ENCODE measurements at places on chromosomes 2 and 18. TPM values are rescaled to one million over a fixed set of nuclear protein-coding genes. Genes with fewer than 3 reads are reported as not detected.

DNA sequence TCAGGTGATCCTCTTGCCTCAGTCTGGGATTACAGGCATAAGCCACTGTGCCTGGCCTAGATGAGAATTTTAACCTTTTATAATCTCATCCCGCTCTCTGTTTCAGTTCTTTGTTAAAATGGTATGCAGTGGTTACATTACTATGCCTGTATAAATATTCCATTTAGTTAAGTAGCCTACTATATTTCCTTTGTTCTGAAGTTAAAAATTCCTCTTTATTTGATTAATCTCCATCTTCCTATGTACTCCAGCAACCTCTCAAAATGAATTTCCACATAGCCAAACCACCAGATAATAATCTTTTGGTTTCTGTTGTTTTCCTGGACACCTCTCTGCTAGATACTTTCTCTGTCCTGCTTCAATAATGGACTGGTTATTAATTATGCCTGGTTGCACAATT, 15.8 kb downstream of the RAB10 start:
- DNase-seq, result no peak

DNA sequence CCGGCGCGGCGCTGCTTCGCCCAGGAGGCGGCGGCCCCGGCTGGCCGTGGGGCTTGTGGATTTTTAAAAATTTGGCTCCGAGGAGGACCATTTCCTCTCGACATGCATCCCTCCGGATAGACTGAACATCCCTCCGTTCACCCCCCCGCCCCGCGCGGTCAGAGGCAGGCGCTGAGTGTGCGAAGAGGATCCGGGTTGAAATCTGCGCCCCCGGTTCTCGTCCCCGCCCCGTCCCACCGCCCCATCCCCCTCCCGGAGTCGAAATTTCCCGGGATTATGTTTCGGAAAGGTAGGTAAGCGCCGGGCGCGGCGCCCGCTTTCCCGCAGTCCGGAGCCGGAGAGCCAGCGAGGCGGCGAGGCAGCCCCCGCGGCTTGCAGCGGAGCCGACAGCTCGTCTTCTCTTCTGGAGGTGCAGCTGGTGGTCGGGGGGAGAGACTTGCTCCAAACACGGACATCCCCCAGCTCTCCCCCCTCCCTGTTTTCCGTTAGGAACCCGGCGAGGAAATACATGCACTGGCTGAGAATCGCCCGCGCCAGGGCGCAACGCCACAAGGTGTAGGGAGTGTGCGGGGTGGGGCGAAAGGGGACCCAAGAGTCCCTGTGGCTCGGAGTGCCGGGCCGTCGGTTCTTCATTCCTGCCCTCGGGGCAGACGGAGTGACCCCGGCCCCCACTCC, at the start of gene PRKCE:
TSS of gene PRKCE (plus strand) at position 261 of the 675 bp plus-strand sequence.
- DNase-seq, result peak; percentile 78

The FER1L5 gene
- total RNA-seq, result not detected

DNA sequence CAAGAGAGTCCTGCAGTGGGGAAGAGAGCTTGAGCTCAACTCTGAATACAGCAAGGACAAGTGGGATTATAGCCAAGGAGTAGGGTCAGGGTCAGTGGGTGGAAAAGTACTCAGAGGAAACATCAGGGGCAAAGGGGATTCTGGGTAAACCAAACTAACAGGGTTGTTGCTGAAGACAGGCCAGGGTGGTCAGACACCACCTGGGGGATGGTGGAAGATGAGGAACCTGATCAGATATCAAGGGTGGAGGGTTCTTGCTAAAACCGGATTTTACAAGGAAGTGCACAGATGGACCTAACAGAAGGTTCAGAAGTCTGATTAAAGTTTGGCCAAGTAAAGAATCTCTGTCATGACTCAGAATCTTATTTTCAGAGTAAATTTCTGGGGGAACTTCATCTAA, 16.5 kb downstream of the OSBPL1A start:
- DNase-seq, result no peak

The CYP27C1 gene
- total RNA-seq, result not detected

DNA sequence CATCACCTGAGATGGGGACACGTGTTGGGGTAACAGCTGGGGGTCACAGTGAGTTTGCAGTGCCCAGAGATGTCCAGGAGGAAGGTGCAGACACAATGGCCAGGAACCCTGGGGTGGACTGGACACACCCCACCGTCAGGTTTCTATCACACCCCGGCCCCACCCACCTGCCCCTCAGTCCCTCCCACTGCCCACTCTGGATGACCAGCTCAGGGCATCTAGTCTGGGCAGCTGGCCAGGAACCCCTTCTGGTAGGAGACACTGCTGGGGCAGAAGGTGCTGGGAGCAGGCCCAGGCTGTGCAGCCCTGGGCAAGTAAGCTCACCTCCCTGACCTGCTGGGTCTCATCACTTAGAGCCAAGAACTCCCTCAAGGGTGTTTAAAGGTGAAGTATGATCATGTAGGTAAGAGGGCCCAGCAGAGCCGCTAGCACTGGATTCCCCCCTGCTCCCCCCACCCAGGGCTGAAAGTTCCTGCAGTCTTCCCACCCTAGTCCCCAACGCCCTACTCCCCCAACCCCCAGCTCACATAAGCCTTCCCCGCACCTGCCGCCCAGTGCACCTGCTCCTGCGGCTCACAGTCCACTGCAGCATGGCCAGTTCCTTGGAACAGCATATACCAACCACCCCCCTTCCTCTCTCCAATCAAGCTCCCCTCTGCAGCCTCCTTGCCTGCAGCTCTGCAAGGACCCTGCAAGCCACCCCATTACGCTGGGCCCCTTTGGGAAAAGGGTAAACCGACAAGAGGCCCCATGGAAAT, 17.3 kb downstream of the BIN1 start:
- DNase-seq, result no peak

The SP140L gene
- 5.5 TPM for total RNA-seq

DNA sequence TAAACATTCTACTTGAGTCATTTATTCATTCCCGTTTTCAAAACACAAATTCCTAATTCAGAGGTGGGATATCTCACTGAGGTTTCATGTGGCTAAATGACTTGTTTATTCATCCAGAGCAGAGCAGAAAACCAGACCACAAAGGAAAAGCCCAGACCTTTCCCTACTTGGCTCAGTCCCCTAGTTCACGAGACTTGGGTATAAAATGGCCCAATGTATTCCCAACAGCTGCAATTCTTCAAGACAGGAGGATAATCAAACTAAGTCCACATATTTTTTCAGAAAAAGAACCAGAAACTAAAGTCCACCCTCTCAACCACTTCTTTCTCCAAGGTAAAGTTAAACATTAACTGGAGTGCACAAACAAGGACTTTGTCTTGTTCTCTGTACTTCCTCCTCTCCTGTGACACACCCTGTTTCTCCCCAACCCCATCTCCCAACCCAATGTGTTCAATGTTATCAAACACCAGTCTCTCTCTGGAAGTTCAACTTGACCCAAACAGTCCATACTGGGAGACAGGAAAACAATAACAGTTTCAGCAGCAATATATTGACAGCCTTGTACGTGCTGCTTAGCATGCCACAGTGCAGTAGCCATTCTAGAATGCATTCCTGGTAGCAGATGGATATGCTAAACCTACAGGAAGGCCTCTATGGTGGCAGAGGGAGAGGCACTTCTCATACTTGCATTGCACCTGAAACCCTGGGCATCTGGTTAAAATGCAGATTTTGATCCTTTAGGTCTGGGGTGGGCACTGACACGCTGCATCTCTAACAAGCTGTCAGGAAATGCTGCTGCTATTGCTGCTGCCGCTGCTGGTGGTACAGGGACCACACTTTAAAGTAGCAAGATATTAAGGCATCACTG, 110.7 kb downstream of the INO80D start:
- DNase-seq, result no peak

DNA sequence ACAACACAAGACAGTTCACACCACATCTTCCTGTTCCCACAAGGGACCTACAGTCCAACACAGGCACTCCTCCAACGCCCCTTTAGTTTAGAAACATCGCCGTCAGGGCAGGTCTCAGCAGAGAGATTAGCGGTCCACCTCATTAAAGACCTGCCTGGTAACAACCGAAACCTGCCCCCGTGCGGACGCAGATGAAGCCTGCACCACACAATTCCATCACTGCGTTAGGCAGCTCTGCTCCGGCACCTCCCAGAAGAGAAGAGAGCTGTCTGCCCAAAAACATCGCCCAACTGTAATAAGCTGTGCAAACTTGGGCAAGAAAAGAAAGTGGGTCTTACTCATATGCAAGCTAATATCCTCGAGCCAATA, 32.7 kb downstream of the ZNF516 start:
- no peak for DNase-seq

DNA sequence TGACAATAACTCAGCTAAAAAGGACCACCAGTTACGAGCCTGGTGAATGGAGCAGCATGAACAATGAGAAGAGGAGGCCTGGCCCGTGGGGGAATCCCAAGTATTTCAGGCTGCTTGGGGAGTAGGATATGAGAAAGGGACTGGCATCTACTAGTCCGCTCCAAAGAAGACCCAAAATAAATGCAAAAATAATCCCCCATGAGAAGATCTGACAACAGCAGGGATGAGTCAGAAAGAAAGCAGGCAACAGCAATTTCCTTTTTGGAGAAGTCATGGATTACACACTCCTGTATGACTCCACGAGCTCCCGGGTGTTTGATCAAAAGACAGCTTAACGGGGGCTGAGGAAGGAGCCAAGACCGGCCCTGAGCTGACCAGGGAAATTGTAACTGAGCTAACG, 111.4 kb downstream of the SOX11 start:
- DNase-seq, result no peak

The MARCO gene
- 15.0 TPM for total RNA-seq

GRCh38 chr2:203625701-203626100, 80.7 kb upstream of the CD28 start:
- no peak for DNase-seq

GRCh38 chr2:27305516-27305915, 2.7 kb downstream of the UCN start:
- DNase-seq, result no peak

GRCh38 chr2:68282811-68283418, 30.6 kb upstream of the PPP3R1 start:
- DNase-seq, result no peak

DNA sequence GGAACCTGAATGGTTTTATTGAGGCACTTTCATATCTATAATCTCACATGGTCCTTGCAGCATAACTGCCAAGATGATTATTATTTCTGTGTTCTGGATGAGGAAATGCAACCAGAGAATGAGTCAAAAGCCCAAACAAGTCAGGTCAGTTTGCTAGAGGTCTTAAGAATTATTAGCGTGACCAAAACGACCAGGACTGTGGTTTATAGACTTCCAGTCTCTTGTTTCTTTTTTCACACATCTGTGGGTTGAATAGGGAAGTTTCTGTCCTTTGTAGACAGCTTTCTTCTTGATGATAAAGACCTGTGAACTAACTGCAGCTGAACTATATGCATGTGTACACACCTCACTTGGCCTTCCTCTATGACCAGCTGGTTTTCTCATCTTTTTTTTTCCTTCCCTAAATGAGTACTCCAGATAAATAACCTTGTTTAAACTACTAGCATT, 13.9 kb downstream of the ADAM23 start:
- no peak for DNase-seq

The CRYBA2 gene
- not detected for total RNA-seq

DNA sequence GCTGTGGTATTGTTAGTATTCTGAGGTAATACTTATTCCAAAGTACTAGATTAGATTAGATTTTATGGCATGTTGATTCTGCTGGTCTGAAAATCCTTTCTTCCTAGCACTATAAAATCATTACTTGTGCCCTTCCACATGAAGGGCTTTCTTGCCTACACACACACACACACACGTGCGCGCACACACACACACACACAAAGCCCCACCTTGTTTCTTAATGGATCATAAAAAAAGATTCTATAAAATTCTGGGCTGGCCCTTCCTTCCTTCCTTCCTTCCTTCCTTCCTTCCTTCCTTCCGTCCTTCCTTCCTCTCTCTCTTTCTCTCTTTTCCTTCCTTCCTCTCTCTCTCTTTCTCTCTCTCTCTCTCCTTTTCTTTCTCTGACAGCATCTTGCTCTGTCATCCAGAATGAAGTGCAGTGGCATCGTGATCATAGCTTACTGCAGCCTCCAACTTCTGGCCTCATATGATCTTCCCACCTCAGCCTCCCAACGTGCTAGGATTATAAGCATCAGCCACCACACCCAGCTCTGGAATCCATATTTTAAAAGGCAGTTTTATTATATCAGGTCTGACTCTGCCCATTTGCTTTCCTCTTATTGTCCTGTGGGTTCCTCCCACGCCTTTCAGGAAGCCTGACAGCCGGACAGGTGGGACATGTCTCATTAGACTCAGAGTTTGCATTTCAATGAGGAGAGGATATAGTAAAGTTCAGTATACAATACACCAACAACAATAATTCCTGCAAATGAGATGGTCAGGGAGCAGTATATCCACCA, 321.1 kb downstream of the PIK3C3 start:
- no peak for DNase-seq

DNA sequence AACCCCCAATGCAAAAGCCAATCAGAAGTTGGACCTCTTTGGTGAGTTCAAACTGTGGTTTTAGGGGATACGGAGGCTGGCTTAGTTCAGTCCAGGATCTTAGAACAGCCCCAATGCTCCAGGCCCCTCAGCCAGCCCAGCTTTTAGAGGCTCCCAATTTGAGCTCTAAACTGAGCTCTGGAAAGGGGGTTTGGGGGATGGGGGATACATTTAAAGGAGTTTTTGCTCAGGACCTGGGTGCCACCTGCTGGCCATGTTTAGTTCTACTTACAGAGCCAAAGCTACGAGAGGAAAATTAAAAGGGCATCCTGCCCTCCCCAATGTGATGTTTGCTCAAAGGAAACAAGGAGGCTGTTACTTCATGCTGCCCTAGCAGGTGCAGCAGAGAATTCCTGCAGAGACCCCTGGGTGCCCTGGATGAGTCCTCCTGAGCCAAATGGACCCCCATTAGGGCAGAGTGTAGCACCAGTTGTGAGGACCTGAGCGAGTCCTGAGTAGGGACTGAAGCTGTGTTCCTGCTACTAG, 15.9 kb upstream of the TMEM214 start:
- peak; percentile 61 for DNase-seq

The BCL2 gene
- 9.0 TPM for total RNA-seq

The TSPYL6 gene
- total RNA-seq, result not detected

DNA sequence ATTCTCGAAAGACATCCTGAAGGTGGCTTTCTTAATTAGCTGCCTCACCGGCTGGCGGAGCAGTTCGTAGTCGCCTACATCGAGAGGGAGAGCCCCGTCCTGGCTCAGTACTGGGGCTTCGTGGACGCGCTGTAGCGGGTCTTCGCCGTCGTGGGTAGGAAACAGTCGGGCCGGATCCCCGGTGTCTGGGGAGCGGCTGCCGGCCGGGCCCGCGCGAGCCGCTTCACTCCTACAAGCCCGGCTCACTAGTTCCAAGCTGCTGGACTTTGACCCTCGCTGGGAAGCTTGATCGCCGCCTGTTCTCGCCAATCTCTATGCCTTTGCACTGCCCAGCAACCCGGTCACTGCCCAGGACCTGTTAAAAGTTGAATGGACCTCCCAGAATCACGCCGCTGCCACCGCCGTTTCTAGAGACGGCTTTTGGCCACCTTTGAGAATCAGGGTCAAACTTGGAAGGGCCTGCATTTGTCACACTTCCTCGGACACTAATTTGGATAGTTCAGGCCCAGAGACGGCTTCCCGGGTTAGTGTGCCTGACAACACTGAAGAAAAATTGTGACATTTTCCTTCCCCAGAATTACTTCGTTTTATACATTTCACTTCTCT, 41.4 kb upstream of the AKAIN1 start:
- DNase-seq, result peak; percentile 57

The SCN9A gene
- total RNA-seq, result 2.2 TPM

- no peak for DNase-seq
Measured at GRCh38 chr2:85954590-85955458, 66.0 kb upstream of the ST3GAL5 start.

Measured in Right ventricle myocardium superior (tissue), 1 donor.